ENCODE measurements at places on chromosomes 16 and 17. TPM values are rescaled to one million over a fixed set of nuclear protein-coding genes. Genes with fewer than 3 reads are reported as not detected.
A peak's percentile ranks its signal among the peaks of the same experiment; 100 is the strongest.

DNA sequence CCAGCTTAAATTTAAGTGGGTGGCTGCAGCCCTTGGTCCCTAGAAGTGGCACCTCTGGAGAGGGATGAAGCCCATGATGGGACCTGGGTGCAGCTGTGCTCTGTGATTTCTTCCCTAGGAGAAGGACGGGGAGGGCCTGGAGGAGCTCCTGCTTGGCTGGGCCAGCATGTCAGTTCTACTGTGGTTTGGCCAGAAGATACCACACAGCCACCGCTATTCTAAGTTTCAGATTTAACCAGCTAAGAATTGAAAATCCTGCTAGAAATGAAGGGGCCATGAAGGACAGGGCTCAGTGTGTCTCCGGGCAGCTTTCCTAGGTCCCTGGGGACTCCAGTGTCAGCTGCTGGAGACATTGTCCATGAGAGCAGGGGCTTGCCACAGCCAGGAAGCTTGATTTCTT is 9.7 kb downstream of the RAP1GAP2 start:
- no peak for DNase-seq

- no peak for DNase-seq
These were observed 231.6 kb upstream of the CPHXL start for GRCh38 chr16:75957870-75958269.

- DNase-seq = no peak
These were observed 4.2 kb upstream of the FBXL16 start for GRCh38 chr16:709566-710499.

DNA sequence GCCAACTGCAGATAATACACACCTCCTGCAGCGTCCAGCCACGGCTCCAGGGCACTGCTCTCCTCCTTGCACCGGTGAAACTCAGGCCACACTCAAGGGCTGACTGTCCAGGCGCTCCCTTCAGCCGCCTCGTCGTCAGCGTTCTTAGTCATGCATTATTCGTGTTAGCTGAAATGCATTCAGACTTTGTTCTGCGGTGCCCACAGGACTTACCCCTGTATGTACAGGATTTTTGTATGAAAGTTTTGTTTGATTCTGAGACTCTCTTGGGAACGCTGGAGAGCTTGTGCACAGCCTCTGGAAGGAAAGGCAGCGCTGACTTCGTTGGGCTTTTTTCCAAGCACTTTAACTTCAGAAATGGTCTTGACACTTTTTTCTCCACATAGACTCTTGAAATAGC is 22.1 kb downstream of the CIBAR2 start:
- no peak for DNase-seq

The PPY gene
- not detected for total RNA-seq

DNA sequence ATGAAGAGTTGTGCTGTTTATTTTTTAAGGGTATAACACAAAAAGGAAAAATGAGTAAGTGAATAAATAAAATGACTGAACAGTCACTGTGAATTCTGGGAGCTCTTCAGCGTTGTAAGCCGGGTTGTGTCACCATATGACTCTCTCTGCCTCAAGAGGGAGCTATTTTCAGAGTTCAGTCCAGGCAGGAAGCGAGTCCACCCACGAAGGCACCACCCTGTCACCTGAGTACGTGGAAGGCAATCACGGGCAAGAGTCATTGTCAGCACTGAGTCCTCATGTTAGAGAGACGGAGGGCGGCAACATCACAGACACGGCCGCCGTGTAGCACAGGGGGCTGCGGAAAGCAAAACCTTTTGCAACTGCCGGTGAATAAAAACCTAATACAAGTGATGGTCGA is 227.6 kb downstream of the UTP18 start:
- peak; percentile 15 for DNase-seq

DNA sequence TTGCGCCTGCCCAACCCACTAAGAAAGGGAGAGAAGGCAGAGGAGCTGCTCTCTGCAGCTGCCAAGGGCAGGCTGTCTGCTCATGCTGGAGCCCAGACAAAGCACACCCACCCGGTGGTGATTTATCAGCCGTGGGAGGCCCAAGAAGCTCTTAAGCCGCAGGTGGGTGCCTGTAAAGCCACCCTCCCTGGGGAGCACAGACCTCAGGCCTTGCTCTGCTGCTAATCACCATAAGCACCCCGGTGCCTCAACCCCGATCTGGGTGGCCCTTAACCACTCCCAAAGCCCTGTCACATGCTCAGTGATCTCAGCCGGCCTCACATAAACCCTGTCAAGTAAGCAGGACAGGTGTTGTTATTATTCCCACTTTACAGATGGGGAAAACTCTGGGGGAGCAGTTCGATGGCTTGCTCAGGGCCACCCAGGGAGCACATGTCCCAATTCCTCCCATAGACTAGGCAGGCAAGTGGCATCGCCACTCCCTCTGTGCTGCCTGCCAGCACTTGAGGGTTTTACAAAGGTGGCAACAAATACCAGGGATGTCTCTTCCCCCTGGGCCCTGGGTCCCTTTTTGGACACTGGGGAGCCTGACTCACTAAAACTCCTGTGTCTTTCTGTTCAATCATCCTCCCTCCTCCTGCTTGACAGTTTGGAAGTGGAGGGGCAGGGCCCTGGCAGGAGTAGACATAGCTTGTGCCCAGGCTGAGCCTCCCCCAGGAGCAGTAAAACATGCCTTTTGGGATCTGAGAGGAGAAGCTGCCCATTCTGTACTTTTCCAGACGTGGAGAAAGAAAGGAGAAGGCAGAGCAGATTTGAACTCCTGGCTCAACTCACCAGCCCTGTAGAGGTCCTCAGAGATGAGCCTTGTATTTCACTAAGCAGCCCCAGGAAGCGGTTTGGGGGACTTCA is 299.3 kb downstream of the SOX9 start:
- no peak for DNase-seq

DNA sequence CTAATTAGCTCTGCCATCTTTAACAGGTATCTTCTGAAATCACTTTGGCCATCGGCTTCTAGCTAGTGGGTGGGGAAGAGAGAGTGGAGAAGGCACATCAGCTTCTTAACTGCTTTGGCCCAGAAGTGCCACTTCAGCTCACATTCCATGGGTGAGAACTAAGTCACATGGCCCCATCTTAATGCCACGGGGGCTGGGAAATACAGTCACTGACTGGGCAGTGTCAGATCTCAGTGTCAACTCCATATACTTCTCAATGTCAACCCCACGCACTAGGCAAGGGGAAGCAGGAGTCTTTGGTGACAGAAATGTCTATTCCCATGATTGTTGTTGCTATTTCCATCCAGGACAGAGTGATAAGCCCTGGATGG is 29.4 kb downstream of the CCR7 start:
- DNase-seq = no peak

DNA sequence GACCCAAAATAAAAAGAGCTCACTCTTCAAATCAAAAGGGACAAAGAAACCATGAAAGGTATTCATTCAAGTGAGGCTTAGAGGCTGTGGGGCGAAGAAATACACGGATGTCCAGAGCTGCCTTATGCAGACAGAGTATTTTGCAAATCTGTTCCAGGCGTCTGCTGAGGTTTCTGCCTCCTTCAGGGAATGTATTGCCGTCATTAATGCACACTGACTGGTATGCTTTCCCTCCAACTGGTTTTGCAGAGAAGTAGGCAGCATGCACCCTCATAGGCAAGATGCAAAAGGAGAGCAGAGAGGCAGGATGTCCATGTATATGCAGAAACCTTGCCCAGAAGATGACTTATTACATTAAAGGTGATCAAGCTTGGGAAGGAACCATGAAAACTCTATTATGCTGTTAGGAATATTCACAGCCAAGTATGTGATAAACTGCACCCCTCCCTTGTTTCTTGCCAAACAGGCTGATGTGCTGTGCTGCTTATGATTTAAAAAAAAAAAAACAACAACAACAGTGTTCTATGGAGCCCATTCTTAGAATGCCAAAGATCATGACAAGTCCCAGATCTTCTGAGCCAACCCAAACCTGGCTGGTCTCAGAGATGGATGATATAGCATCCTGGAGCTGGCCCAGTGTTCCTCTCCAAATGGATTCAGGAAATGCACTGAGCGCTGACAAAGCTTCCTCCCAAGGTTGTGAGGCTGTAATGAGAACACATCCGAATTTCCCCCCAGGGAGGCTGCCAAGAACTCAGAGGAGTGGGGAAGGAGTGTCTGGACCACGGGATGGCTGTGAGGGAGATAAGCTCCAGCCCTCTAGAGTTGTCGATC is 77.6 kb upstream of the HLF start:
- no peak for DNase-seq

DNA sequence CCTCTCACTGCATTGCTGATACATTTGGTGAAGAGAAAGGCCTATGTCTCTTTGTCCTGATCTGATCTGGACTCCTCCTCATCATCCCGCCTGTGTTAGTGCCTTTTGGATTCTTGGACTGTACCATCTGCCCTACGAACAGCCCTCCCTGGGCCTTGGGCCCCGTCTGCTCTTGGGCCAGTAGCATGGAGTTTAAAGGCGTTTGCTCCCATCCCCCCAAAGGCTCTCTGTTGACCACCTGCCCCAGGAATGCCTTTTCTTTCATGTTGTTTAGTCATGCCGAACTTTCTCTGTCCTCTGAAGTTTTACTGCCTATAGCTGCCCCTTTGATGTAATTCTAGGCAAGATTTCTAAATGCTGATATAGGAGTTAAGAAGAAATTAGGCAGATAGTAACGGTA is 30.9 kb upstream of the MEAK7 start:
- DNase-seq = no peak

The TMEM11 gene
- 39.8 TPM for total RNA-seq

DNA sequence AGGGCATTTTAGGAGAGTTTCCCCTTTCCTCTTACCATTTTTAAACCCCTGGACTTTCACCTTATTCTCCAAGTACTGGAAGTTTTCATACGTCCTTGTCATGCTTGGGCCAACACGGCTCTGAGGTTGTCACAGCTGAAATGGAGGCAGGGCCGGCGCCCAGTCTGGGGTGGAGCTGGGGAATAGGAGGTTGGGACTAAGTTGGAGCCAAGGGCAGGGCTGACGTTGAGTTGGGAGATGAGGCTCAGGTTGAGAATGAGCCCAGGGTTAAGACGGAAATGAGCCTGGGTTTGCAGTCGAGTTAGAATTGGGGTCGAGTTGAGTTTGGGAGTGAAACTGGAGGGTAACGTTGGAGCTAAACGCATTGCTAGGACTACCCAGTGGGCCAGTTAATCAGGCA is 1.3 kb downstream of the CLEC10A start:
- DNase-seq = no peak

DNA sequence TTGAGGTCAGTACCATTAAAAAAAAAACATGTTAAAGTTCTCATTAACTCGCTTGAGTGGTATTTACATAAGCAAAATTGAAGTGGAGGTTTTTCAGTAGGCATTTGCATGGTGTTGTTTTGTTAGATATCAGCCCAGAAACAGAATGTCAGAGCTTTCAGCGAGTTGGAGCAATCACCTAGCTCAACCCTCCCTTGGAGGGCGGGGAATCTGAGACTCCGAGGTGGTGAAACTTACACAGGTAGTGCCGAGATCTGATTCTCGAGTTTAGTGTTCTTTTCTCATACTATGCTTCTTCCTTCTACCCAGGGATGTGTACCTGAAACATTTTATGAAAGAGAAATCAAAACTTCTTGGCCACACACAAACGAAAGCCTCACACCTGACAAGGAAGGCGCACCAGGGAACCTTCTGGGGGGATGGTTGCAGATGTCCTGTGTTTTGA is 6.6 kb downstream of the SEC14L1 start:
- no peak for DNase-seq
